ENCODE measurements at places on chromosomes 16 and 17. TPM values are rescaled to one million over a fixed set of nuclear protein-coding genes. Genes with fewer than 3 reads are reported as not detected.

- DNase-seq, result no peak
These were observed 376.1 kb upstream of the ERCC4 start for GRCh38 chr16:13543850-13544249.

GRCh38 chr16:48946686-48947370 is 334.8 kb downstream of the CBLN1 start:
- DNase-seq, result no peak

GRCh38 chr17:75191584-75191983 is 8.8 kb upstream of the SUMO2 start:
- DNase-seq, result no peak

Gene ZNF821
- total RNA-seq, result 12.9 TPM

DNA sequence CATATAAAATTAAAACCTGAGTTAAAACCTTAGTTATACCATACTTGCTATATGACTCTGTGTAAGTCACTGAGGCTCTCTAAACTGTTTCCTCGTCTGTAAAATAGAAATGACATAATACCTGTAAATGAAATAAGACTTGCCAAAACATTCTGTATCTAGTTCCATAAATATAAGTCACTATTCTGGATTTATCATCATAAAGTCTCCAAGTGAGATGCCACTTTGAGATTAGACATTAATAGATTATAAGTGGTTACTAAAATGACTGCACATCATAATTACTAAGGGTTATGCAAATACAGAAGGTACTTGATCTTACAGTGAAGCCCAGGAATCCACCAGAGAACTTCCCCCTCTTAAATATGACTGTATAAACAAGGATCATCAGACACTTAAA is 12.0 kb upstream of the BRIP1 start:
- no peak for DNase-seq

- DNase-seq, result no peak
These were observed 26.0 kb upstream of the NUDT16L1 start for GRCh38 chr16:4667203-4667963.

- DNase-seq, result peak; percentile 40
These were observed 495 bp downstream of the TXNDC17 start for GRCh38 chr17:6641247-6641863.

Gene CYGB
- not detected for total RNA-seq

DNA sequence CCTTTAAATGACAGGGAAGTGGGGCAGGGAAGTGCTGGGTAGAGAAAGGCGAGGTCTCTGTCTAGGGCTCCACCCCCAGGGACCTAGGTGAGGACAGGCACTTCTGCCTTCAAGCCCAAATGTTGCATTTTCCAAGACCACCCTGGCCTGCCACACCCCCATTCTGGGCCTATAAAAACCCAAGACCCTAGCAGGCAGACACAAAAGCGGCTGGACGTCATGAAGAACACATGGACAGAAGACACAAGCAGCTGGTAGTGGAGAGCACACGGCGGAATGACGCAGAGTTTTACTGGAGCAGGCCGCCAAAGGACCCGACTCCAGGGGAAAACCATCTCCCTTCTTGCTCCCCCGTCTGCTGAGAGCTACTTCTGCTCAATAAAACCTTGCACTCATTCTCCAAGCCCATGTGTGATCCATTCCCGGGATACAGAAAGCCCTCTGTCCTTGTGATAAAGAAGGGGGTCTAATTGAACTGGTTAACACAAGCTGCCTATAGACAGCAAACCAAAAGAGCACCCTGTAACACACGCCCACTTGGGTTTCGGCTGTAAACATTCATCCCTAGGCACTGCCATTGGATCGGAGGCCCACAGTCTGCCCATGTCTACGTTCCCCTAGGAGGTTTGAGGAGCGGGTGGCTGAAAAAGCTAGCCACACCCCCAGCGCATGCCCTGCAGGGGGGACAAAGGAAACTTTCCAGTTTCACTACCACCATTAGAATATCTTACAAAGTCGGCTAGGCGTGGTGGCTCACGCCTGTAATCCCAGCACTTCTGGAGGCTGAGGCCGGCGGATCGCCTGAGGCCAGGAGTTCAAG is 622.2 kb upstream of the SALL1 start:
- no peak for DNase-seq

Gene C16orf54
- 0.84 TPM for total RNA-seq

- peak; percentile 12 for DNase-seq
These were observed 1.9 kb upstream of the GGT6 start for GRCh38 chr17:4562015-4562969.

DNA sequence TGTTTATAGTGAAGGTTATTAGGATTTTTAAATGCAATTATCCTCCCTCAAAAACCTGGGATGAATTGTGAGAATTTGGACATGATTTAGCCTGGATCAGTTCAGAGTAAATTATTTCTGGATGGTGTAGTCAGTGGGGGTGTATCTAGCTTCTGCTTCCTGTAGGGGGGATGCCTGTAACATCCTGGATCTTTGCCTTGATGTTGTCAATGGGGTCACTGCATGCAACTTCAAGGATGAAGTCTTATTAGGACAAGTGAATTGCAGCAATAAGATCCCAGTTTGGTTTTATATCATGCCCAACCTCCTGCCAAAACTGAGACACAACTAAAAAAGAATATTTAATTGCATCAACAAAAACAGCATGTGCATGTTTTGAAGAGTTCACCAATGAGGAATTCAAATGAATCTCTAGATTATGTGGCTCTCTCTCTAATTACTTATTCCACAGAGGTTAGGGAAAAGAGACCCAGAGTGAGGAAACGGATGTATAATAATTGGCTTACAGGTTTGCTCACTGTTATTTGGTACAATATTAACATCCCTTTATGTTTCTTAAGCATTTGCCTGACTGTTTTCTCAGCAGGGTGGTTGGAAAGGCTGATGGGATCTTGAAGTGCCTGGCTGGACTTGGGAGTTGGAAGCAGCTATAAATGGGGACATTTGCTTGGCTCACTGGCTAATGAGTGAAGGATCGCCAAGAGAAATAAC is 159.8 kb downstream of the HS3ST3B1 start:
- no peak for DNase-seq
